Stimulated activated CD8-positive, alpha-beta memory T cell treated with anti-CD3 and anti-CD28 coated beads, Interleukin-4, amount 100 ng/mL, for 4 hours (primary cell): ENCODE measurements at places on chromosomes 6 and 20.

DNA sequence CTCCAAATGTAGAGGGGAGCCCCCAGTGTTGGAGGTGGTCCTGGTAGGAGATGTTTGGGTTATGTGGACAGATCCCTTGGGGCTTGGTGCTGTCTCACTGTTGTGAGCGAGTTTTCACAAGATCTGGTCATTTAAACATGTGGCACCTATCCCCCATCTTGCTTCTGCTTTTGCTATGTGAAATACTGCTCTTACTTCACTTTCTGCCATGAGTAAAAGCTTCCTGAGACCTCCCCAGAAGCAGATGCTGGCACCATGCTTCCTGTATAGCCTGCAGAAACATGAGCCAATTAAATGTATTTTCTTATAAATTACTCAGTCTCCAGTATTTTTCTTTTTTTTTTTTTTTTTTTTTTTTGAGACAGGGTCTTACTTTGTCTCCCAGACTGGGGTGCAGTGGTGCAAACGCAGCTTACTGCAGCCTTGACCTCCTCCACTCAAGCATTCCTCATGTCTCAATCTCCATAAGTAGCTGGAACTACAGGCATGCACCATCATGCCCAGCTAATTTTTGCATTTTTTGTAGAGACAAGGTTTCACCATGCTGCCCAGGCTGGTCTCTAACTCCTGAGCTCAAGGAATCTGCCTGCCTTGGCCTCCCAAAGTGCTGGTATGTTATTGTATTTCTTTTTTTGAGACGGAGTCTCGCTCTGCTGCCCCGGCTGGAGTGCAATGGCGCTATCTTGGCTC is 177.1 kb downstream of the ALDH8A1 start:
- DNase-seq: no peak

DNA sequence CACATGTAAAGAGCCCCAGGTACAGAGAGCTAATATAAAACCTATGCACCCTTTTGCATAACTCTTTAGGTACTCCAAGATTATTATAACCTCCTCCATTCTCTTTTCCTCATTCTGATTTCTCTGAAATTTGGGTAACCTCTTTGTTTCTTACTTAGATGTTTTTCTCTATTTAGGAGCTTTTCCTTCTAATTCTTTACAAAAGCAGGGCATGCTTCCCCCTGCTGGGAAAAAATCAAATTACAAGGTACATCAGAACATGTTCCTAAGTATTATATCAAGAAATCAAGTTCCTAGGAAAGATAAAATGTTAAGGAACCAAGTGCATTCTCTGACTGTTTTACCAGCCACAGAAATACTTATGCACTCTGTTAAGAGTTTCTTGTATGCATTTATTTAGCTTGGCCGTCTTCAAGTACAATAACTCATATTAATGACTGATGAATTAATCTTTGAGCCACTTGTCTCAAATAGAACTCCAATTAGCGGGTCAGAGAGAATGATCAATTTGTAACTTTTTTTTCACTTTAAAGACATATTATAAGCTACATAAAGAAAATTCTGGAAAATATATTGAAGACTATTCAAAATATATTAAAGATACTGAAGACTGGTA is 2.1 kb downstream of the KHDRBS2 start:
- DNase-seq: no peak

- no peak for DNase-seq
Measured at GRCh38 chr20:49792006-49792405, 20.6 kb upstream of the SLC9A8 start.

DNA sequence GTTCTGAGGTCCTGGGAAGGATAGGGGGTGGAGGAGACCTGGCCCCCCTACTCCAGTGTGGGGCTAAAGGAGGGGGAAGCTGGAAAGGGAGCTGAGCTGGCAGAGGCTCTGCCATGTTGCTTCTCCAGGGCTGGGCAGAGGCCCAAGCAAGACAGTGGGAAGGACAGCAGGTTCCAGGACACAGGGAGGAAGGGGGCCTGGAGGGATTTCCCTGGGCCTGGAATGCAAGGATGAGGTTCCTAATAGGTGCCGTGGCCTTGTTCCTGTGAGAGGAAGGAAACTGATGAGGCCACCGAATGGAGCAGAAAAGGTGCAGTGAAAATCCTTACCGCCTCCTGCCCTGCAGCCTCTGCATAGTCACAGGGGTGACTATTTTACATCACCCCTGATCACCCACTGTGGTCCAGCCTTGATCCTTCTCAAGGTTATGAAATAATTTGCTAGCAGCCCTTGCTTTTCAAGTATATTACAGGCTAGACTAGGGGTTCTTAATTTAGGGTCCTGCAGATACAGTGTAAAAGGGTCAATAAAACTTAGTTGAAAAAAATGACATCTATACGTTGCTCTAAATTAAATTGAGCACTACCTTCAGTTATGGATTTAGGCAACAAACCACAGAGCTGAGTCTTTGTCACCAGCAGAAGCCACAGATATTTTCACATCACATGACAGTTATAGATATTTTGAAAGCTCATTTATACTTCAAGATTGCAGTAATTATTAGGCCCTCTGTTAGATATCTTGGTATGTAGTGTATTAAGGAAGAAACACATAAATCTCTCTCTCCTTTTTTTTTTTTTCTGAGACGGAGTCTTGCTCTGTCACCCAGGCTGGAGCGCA is 45.7 kb upstream of the RNF24 start:
- no peak for DNase-seq

- no peak for DNase-seq
Measured at GRCh38 chr6:157023958-157024357, 246.8 kb downstream of the ARID1B start.

GRCh38 chr20:25744261-25744660 is 47.6 kb upstream of the ZNF337 start:
- no peak for DNase-seq

GRCh38 chr20:11247046-11248010 is 573.5 kb upstream of the JAG1 start:
- DNase-seq: no peak

- no peak for DNase-seq
Measured at GRCh38 chr6:92777146-92777740, 642.1 kb downstream of the EPHA7 start.
